ENCODE measurements at places on chromosomes 6 and 20.
A peak's percentile ranks its signal among the peaks of the same experiment; 100 is the strongest.

DNA sequence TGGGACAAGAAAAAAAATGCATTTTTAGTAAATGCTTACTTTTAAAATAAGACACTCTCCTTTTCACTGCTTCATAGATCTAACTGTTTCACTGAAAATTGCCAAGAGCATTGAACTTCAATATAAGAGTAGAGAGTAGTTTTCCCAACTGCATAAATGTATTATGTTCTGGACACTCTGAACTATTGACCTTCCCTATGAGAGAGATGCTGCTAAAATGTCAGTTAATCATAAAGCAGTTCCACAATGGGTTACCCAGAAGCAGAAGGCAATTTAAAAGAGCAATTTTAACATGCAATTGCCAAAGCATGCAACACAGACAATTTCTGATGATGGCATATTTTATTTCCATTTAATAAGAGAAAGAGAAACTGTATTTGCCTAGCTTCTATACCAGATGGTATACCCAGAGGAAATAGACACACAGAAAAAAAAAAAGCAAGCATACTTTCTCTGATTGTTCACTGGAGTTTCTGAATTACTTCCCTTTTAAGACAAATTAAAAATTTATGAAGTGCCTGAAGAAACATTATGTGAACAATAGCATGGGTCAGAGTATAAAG, 279.1 kb upstream of the THEMIS start:
- DNase-seq, result no peak

GRCh38 chr6:63448229-63448628, 124.1 kb upstream of the LOC128125822 start:
- no peak for DNase-seq

DNA sequence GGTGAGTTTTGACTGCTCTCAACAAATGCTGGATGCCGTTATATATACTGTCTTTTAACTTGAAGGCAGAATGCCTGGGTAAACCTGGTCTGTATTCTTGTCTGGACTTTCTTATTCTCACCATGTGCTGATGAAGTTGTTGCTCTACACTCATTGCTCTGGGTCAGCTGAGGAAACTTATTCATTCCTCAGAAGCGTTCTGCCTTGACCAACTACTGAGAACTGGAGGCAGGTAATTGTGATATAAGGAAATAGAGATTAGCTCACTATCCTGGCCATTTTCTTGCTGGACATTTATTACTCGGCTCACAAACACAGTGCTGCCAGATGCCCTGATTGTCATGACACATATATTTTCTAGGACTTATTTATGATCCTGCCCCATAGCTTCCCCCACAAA, 103.6 kb downstream of the DNAH8 start:
- no peak for DNase-seq

DNA sequence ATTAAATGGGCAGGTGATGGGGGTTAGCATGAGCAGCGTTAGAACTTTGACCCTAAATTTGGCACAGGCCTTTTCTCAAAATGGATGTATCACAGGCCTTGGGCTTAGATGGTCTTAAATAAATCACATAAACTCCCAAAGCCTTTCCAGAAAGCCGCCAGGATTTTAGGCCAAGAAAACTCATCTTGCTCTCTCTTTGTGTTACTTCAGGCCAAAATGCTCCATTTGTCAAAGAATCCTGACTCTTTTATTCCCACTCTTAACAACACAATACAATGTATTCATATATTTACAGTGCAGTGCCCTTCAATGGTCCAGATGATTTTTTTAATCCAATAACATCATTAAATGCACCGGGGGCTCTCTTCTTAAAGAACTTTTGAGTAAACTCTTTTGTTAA, 5.9 kb upstream of the TCP11 start:
- no peak for DNase-seq

- DNase-seq, result no peak
These were observed 96.7 kb upstream of the SIRPG start for GRCh38 chr20:1754306-1754705.

- no peak for DNase-seq
These were observed 26.9 kb upstream of the STXBP5 start for GRCh38 chr6:147177286-147177685.

DNA sequence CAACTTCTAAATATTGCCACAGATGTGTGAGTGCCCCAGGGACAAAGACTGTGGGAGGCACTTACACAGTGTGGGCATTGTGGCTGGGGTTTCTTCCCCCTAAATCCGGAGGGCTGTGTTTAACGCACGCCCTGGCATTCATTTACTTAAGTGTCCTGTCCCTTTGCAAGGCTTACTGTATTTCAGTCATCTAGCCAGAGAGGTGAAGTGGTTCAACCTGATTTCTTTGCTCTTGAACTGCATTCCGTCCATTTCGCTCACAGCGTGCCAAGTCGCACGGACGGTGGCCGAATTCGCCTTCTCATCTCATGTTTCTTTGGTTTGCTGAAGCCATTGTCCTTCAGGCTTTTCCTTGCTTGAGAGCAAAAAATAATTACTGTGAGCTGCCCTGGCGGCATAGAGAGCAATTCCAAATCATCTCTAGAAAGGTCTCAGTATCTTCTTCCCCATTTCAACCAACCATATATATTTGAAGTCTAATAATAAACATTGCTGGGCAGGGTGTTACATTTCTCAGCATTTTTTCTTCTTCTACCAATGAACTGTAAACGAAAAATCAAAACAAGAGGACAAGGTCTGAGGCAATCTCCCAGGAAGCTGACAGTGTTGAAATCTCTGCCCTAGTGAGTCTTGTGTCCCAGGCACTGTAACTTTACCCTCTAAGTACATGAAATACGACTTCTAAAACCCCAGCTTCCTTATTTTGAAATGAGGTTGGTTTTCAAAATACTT, 16.9 kb downstream of the SYTL3 start:
- no peak for DNase-seq

DNA sequence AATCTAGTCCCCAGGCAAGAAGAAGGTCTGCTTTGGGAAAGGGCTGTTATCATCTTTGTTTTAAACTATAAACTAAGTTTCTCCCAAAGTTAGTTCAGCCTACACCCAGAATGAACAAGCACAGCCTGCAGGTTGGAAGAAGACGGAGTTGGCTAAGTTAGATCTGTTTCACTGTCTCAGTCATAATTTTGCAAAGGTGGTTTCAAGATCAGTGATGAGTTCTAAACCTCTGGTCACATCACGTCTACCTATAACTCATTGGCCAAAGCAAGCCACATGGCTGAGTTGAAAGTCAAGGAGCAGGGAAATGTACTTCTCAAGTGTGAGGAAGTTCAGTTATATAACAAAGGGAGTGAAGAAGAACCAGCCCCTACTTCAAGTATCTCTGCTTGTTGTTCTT, 50.5 kb upstream of the ECI2 start:
- DNase-seq, result no peak

GRCh38 chr6:130120731-130121130, 102.0 kb downstream of the SAMD3 start:
- DNase-seq, result no peak

GRCh38 chr20:56222201-56222600, 26.3 kb upstream of the MC3R start:
- no peak for DNase-seq

DNA sequence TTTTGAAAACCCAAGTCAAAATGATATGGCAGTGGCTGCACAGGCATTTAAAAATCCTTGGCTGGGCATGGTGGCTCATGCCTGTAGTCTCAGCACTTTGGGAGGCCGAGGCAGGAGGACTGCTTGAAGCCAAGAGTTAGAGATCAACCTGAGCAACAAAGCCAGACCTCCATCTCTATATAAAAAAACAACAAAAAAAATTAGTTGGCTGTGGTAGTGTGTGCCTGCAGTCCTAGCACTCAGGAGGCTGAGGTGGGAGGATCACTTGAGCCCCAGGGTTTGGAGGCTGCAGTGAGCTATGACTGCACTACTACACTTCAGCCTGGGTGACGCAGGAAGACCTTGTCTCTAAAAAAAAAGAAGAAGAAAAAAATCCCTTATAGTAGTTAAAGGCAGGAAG, 142.9 kb downstream of the MYB start:
- no peak for DNase-seq

- DNase-seq, result no peak
These were observed 35.3 kb downstream of the TRIM38 start for GRCh38 chr6:25997921-25998320.

DNA sequence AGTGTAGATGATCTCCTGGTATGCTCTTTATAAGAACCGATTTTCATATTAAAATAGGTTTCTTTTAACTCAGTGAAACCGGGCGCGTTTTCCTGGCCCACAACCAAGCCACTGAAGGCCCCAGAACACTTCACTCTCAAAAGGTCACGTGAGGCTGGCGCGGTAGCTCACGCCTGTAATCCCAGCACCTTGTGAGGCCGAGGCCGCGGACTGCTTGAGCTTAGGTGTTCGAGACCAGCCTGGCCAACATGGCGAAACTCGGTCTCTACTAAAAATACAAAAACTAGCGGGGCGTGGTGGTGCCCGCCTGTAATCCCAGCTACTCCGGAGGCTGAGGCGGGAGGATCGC, 402 bp upstream of the TAF8 start:
- peak; percentile 60 for DNase-seq

DNA sequence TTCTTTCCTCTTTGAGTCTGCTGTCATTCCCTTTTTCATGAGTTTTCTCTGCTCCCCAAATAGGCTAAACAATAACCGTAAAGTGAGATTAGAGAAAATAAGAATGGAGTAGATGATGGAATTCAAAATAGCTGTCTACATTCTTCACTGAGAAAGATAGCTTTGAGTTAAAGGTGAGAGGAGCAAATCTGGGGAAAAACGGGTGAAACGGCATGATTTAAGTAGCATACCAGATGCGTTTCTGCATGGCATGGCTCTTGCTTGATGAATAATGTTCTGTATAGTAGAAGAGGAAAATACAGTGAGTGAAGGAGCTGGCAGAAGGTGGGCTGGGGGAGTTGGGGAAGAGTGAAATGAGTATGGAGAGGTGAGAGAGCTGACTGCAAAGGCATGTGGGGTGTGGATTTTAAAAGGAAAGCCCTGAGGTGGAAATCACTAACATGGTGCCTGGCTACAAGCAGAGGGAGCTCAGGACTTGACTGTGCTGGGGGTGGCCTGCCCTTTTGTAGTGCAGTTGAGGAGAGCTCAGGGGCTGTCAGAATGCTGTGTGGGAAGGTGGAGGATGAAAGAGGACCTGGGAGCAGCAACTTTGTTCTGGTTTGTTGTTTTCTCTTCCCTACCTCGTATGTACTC, 8.8 kb downstream of the BICRAL start:
- DNase-seq, result no peak

GRCh38 chr6:135831016-135831415, 20.5 kb upstream of the PDE7B start:
- no peak for DNase-seq

- peak; percentile 82 for DNase-seq
These were observed 21.1 kb downstream of the SESN1 start for GRCh38 chr6:109073344-109074132.

GRCh38 chr6:41927253-41927652, 6.0 kb downstream of the BYSL start:
- DNase-seq, result no peak

DNA sequence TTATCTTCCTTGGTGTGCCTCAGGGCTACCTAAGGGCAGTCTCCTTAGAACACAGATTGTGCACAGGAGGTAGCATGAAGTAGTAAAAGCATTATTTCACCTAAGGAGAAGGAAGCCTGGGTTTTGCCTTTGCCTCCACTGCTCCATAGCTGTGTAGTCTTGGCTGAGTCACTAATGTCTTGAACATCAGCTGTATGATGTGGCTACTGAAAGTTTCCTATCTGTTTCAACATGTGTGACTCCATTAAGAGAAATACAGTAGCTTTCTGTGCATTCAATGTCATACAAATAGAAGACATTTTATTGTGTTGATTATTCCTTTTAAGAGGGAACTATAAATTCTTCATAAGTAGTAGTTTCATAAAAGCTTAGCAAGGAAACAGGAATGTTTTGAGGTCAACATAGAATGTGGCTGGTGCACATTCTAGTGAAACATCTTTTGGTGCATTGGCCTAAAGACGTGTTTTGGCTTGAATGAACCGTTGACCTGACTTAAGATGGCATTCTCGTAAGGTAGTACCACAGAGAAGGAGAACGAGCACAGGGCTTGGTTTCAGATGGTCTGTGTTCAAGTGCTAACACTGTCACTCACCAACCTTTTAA, 70.6 kb downstream of the CTNNBL1 start:
- DNase-seq, result no peak

GRCh38 chr6:13873288-13874190, 51.2 kb upstream of the RNF182 start:
- peak; percentile 49 for DNase-seq

GRCh38 chr6:161954077-161954476, 680.2 kb upstream of the AGPAT4 start:
- no peak for DNase-seq

GRCh38 chr20:15069355-15069754, 731.9 kb upstream of the FLRT3 start:
- DNase-seq, result no peak

- DNase-seq, result no peak
These were observed 215.0 kb upstream of the RIN2 start for GRCh38 chr20:19543101-19543500.

DNA sequence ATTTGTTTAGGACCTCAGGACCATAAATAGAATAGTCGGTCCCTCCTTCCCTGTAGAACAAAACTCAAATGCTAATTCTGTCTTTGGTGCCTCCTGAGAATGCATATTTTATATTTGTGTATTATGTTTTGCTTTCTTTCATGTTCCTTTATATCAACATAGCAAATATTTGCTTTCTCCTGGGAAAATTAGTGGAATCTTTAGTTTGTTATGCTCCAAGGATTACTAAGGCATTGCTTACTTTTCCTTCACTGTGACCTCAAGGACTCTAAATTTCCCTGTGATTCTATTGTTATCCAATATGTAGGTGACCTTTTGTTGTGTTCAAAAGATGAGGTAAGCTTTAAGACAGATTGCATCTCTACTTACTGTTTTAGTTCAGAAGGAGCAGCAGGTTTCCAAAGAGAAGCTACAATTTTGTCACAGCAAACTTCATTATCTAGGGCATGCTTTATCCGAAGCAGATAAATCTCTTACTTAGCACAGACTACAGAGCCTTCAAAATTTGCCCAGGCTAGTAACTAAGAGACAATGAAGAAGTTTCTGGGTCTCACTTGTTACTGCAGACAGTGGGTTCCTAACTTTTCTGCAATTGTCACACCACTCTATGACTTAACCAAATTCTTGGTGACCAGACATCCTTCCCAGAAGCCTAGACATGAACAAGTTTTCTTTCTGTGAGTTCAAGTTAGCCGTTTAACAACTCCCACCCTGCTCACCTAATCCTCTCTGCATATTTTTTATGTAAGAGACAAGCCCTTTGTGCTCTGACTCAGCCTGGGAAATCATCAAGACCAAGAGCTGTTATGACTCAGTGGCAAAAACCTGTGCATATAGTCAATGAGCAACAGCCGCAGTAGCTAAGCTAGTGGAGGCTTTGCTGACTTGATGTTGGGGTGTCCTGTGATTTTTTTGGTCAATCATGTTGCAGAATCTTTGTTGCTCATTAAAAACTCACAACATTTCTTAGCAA, 378.8 kb downstream of the QKI start:
- no peak for DNase-seq
